ENCODE measurements at places on chromosomes 11 and 22. TPM values are rescaled to one million over a fixed set of nuclear protein-coding genes. Genes with fewer than 3 reads are reported as not detected.
A peak's percentile ranks its signal among the peaks of the same experiment; 100 is the strongest.

DNA sequence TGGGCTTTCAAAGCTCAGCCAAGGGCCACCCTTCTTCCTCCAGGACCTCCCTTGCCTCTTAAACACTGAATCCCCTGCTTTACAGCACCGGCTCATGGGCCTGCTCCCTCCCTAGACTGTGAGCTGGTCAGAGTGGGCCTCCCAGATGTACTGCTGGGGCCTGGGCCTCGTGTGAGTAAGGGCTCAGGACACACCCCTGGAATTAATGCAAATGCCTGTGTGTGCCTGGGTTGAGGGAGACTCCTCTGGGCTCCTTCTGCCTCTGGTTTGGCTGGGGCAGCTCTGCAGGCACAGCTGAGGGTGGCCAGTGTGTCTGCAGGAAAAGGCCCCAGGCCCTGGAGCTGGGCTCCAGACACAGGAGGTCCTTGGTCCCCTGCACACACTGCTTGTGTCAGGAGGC lies 24.2 kb downstream of the ALX4 start:
- DNase-seq, result no peak

GRCh38 chr11:11860103-11860979 lies 18.6 kb downstream of the USP47 start:
- peak; percentile 58 for DNase-seq

- no peak for DNase-seq
These were observed 115.9 kb upstream of the CRYBB3 start for GRCh38 chr22:25083807-25084200.

TMEM45B gene
- not detected for total RNA-seq

ALKBH3 gene
- 32.8 TPM for total RNA-seq

PRRG4 gene
- total RNA-seq, result not detected
